ENCODE measurements at places on chromosomes 12 and 14. TPM values are rescaled to one million over a fixed set of nuclear protein-coding genes. Genes with fewer than 3 reads are reported as not detected.

GRCh38 chr14:65251213-65251612 lies 148.9 kb upstream of the MAX start:
- H3K27me3 ChIP-seq, result no peaks in the 10 kb centered on the region
- H3K4me3 ChIP-seq, result no peak overlapping the region
- no peaks in the 10 kb centered on the region for H3K4me1 ChIP-seq
- no peak for DNase-seq
- H3K36me3 ChIP-seq, result no peaks in the 10 kb centered on the region

- H3K4me3 ChIP-seq, result no peak overlapping the region
- peaks cover 16% of the 10 kb centered on the region for H3K36me3 ChIP-seq
- no peak for DNase-seq
- H3K27me3 ChIP-seq, result no peaks in the 10 kb centered on the region
- H3K27ac ChIP-seq, result no peak overlapping the region
Observed at GRCh38 chr12:45866299-45866698, 124.1 kb downstream of the SCAF11 start.

DNA sequence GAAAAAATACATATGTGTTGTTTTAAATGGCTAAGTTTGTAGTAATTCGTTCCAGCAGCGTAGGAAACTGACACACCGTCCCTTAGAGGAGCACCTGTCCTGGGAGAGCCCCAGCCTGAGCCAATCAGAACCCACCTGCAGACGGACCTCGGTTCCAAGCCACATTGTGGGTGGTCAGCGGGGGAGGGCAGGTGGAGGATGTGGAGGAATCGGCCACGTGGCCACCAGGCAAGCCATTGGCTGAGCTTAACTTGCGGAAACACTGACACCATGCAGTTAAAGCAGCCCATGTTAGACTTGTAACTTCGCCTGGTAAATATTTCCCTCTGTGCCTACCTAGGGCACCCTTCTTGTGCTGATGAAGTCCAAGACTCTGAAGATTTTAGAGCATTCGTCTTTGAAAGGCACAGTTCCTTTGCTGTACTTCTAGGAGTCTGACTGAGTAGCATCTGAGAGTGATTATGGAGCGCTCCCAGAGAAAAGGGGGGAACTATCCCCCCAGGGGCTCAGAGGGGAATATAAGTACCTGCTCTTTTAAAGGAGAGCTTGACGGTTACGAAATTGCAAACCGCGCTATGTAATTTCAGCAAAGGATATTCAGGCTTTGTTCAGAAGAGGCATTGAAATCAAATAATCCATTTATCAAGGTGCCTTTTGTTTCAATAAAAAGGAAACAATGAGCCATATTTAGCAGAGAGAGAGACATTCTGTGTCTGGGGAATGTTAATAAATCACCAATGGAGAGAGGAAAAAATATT lies 135.7 kb downstream of the TMEM132C start:
- no peak overlapping the region for H3K4me3 ChIP-seq
- DNase-seq, result no peak
- H3K27me3 ChIP-seq, result no peaks in the 10 kb centered on the region
- H3K4me1 ChIP-seq, result no peaks in the 10 kb centered on the region

DNA sequence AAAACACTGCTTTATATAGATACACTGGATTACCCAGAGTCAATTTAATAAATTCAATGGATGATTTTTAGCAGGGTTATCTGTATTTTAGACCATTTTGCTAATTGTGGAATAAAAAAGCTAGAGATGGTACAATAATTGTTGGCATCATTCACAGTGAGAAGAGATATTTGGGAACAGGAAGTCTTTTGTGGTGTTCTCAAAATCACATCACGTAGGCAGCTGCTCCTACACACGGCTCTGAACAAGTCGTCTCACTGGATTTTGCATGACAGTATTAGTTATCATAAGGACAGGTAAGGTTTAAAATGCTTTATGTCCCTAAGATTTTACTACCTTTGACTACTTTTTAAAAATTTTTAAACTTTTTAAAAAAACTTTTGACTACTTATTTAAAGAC lies 52.0 kb downstream of the PAPLN start:
- no peaks in the 10 kb centered on the region for H3K27me3 ChIP-seq
- no peak for DNase-seq
- H3K36me3 ChIP-seq, result peaks cover 34% of the 10 kb centered on the region
- peaks cover 34% of the 10 kb centered on the region for H3K4me1 ChIP-seq
- no peak overlapping the region for H3K4me3 ChIP-seq

DNA sequence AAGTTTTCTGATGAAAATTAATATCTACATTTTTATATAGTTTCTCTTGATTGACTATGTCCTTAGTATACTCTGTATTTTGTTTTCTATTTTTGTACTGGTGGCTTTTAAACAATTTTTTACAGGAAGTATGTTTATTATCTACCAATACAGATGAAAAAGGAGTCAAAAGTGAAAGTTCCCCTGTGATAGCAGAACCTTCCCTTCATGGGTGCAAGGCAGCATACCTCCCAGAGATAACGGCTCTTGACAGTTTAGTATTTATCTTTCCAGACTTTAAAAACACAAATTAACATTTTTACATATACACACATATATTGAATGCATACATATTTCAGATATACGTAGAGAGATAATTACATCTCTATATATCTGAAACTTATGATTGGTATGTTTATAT lies 17.1 kb upstream of the FAM234B start:
- H3K36me3 ChIP-seq, result no peaks in the 10 kb centered on the region
- H3K27ac ChIP-seq, result no peak overlapping the region
- peaks cover 14% of the 10 kb centered on the region for H3K4me1 ChIP-seq
- H3K4me3 ChIP-seq, result no peak overlapping the region

DNA sequence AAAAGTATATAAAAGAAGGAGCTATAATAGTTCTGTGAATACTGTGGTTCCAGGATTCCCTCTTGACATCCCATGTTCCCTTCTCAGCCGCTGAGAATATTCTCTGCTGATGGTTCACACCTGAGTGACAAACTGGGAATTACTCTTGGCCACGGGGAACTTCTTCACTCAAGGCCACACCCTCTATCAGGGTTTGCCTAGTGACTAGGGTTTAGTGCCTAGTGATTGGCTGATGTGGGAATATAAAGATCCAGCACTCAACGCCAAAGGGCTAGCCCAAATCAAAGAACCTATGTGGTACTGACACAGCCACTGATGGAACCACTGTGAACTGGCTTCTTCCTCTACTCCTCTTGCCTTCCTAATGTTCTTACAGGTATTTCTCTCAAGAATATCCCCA lies 248.4 kb downstream of the ASCL1 start:
- no peak overlapping the region for H3K4me3 ChIP-seq
- no peaks in the 10 kb centered on the region for H3K36me3 ChIP-seq
- no peak overlapping the region for H3K27ac ChIP-seq
- H3K27me3 ChIP-seq, result no peaks in the 10 kb centered on the region
- H3K4me1 ChIP-seq, result no peaks in the 10 kb centered on the region

DNA sequence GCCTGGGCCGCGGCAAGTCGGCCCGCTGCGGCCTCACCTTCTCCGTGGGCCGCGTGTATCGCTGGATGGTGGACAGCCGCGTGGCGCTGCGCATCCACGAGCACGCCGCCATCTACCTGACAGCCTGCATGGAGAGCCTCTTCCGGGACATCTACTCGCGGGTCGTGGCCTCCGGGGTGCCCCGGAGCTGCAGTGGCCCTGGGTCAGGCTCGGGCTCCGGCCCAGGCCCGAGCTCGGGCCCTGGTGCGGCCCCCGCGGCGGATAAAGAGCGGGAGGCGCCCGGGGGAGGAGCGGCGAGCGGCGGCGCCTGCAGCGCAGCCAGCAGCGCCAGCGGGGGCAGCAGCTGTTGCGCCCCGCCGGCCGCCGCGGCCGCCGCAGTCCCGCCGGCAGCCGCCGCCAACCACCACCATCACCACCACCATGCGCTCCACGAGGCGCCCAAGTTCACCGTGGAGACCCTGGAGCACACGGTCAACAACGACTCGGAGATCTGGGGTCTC lies 226.2 kb upstream of the CRY1 start:
- no peak overlapping the region for H3K27ac ChIP-seq
- H3K27me3 ChIP-seq, result peaks cover 45% of the 10 kb centered on the region
- peaks cover 37% of the 10 kb centered on the region for H3K4me1 ChIP-seq

DNA sequence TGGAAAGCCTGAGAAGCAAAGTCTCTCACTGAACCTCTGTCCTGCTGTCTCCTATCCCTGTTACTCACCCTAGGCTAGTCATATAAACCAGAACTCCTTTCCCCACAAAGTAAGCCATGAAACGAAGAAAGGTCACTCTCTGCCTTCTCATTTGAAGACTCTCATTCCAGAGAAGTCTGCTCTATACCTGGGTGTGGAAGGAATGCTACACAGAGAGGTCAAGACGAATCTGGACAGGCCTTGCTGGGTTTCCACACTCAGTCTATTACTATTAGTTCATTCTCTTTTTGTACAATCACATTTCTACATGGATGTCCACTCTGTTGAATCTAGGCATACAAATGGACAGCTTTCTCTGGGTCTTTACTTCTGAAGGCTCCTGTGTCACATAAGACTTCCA lies 2.4 kb upstream of the AEBP2 start:
- no peaks in the 10 kb centered on the region for H3K27me3 ChIP-seq
- H3K36me3 ChIP-seq, result no peaks in the 10 kb centered on the region
- H3K4me1 ChIP-seq, result peaks cover 8% of the 10 kb centered on the region
- peak; percentile 79 for DNase-seq

DNA sequence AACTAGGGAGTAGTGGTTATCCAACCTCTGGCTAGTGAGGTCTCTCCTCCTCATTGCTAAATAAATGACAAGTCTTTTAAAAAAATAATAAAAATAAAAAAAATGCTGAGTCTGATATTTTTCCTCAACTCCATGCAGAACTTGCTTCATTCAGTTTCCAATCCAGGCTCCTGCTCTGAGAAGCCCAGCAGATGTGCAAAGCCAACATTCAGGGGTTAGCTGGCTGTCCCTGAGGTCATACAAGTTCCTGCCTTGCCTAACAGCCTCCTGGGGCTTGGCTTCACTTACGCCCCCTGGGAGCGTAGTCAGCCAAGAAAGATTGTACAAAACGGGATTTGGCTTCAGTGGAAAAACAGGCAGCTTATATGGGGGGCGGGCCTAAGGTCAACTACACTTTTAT lies 23.3 kb downstream of the RTRAF start:
- no peak overlapping the region for H3K4me3 ChIP-seq
- H3K27me3 ChIP-seq, result no peaks in the 10 kb centered on the region
- peaks cover 76% of the 10 kb centered on the region for H3K36me3 ChIP-seq
- H3K4me1 ChIP-seq, result peaks cover 42% of the 10 kb centered on the region
- no peak for DNase-seq

DNA sequence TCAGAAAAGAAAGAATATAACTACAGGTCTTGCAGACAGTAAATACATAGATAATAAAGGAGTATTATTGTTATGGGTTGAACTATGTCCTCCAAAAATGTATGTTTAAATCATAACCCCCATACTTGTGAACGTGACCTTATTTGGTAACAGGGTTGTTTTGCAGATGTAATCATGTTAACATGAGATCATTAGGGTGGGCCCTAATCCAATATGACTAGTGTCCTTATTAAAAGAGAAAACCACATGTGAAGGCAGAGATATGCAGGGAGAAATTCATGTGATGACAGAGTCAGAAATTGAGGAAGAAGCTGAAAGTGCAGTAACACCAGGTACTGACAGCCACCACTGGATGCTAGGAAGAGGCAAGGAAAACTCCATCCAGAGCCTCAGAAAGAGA lies 29.0 kb downstream of the MAGOHB start:
- DNase-seq, result no peak
- H3K27me3 ChIP-seq, result no peaks in the 10 kb centered on the region
- no peaks in the 10 kb centered on the region for H3K36me3 ChIP-seq
- no peak overlapping the region for H3K27ac ChIP-seq
- H3K4me1 ChIP-seq, result no peaks in the 10 kb centered on the region

DNA sequence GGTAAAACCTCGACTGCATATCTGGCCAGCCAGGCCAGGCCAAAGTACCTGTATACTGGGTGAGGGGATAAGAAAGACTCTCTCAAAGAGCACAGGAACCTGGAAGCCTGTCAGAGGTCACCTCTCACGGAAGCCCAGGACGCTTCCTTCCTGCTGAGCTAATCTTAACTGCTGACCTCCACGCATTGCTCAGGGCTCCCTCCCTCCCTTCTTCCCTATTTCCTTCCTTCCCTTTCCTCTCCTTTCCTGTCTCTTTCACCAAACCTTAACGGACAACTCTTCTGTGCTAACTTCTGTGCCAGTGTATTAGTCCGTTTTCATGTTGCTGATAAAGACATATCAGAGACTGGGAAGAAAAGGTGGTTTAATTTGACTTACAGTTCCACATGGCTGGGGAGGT lies 14.8 kb upstream of the RNASE10 start:
- no peak overlapping the region for H3K27ac ChIP-seq
- no peaks in the 10 kb centered on the region for H3K4me1 ChIP-seq
- no peaks in the 10 kb centered on the region for H3K27me3 ChIP-seq
- no peak for DNase-seq

DNA sequence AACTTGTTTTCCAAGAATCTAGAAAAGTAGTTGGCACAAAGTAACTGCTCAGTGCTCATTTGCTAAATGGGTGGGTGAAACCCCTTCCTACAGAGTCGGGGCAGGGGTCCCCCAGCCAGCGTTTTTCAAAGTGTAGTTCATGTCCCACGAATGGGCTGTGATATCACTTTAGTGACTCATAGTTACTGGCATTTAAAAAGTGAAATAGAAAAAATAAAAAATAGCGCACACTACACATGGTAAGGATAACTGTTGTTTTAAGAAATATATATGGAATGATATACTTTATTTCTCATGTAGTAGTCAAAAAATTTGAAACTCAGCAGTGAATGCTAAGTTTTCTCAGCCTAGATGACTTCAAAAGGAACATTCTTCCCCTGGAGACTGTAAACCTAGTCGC lies 250.4 kb downstream of the CHST11 start:
- H3K36me3 ChIP-seq, result no peaks in the 10 kb centered on the region
- DNase-seq, result no peak
- no peak overlapping the region for H3K4me3 ChIP-seq
- H3K4me1 ChIP-seq, result peaks cover 20% of the 10 kb centered on the region

- H3K4me3 ChIP-seq, result no peak overlapping the region
- no peaks in the 10 kb centered on the region for H3K4me1 ChIP-seq
- DNase-seq, result no peak
- H3K27ac ChIP-seq, result no peak overlapping the region
- no peaks in the 10 kb centered on the region for H3K27me3 ChIP-seq
Observed at GRCh38 chr12:4762773-4763172, 42.6 kb downstream of the GALNT8 start.

DNA sequence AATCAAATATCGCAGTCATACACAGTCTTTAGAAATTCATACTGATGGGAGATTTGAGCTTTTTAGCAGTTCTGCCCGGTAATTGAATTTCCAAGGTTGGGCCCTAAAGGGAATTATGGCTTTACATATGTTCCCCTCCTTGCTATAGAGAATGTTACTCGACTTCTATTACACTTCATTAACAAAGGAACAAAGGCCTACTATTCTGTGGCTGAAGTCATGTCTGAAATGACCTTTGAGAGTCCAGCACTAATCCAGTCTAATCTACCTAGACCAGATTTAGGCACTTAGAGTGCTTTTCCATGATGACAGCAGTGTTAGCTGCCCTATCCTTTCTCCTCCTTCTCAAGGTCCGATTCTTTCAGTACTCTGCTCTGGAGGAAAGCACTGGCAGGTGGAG lies 305.3 kb downstream of the MED13L start:
- H3K36me3 ChIP-seq, result peaks cover 48% of the 10 kb centered on the region
- no peak for DNase-seq
- H3K27me3 ChIP-seq, result no peaks in the 10 kb centered on the region
- H3K4me3 ChIP-seq, result no peak overlapping the region

The COQ5 gene
- total RNA-seq, result 18.0 TPM

The RPS6KL1 gene
- 5.8 TPM for total RNA-seq

The TMEM179 gene
- total RNA-seq, result 4.2 TPM

The CBLN3 gene
- total RNA-seq, result 1.2 TPM

The MUCL1 gene
- not detected for total RNA-seq

The BCAT1 gene
- total RNA-seq, result 11.9 TPM

The TMEM121 gene
- 13.0 TPM for total RNA-seq

The ZNF891 gene
- total RNA-seq, result 2.6 TPM

The IRF2BPL gene
- total RNA-seq, result 58.6 TPM

The SIX1 gene
- total RNA-seq, result 0.50 TPM
